ENCODE measurements at places on chromosomes 2 and 18.

DNA sequence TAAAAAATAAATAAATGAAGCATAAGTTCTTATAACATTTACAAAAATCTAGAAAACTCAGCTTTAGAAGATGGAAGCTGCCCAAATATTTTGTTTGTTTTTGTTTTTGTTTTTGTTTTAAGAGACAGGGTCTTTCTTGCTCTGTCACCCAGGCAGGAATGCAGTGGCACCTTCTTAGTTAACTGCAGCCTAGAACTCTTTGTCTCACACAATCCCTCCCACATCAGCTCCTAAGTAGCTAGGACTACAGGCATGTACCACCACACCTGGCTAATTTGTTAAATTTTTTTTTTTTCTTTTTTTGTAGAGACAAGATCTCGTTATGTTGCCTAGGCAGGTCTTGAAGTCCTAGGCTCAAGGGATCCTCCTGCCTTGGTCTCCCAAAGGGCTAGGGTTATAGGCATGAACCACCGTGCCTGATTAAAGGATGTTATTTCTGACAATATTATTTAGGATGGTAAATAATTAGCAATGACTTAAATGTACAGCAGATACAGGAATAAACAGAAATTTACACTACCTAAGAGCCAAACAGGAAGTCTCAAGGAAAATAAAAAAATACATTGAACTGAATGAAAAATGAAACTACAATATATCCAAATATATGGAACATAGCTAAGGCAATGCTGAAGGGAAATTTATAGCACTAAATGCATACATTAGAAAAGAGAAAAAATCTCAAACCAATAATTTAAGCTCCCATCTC lies 17.2 kb downstream of the SESTD1 start:
- DNase-seq, result no peak

- no peak for DNase-seq
Observed at GRCh38 chr18:26510337-26510736, 38.0 kb downstream of the KCTD1 start.

DNA sequence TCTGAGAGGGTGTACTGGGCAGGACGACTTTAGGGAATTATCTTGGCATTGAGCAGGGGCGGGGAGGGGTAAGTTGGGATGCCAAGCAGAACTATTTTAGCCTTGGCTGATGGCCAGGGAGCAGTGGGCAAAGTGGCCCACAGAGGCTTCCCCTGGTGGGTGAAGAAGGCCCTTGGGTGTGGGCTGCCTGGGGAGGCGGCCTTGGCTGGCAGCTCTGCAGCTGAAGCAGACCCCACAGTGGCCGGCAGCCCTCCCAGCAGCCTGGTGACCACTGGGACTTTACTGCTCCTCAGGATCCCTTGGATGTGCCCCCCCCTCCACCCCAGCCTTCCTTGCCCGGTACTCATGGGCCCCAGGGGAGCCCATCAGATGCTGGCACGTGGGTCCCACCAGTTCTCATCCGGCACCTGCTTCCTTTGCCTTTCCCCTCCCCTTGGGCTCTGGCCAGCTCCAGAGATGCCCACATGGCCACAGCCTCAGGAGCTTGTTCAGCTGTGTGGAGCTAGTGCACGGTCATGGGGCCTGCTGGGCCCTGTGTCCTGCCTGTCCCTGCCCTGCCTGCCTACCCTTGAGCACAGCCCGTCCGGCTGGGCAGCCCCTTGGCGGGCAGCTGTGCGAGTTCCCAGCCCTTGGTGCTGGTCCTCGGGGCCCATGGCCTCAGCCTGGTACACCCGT lies 122.1 kb upstream of the HS6ST1 start:
- DNase-seq, result no peak

DNA sequence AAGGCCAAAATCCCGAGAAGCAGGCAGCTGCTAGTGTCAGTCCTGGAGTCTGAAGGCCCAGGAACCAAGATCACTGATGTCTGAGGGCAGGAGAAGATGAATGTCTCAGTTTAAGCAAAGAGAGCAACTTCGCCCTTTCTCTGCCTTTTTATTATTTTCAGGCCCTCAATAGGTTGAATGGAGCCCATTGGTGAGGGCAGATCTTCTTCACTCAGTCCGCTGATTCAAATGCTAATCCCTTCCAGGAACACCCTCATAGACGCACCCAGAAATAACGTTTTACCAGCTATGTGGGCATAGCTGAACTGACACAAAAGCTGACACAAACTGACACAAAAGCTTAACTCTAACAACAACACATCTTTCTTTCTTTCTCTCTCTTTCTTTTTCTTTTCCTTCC lies 78.0 kb upstream of the KCNJ3 start:
- no peak for DNase-seq

DNA sequence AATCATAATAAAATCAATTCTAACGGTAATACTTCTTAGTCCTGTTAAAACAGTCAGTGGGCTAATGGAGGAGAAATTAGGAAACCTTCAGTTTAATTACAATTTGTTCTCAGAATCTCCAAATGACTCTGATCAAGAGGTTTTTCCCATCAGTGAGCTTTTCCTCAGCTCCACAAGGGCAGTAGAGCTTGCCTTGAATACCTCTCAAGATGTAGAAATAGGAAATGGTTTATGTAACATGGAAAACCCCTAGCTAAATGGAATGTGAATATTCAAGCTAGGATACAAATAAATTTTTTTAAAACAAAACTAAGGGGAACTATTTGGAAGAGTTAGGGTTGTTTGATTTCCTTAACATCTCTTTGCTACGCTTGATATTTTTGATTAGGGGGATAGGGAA lies 87.5 kb downstream of the PLEKHM3 start:
- no peak for DNase-seq

DNA sequence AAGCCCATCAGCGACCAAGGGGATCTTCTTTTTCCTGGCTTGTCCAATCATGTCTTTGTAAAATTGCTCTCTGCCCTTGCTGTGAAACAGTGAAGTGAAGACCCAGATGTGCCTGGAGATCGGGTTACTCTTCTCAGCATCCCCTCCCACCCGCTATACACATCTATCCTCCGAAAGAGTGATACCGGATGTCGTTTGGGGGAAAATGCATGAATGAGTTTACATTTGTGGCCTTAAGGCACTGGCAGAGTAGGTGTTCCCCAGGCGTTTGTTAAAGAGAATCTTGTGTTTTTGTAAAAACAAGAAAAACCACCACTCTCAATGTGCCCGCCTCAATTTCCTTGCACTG lies 528.3 kb downstream of the CMPK2 start:
- DNase-seq, result no peak

- DNase-seq, result peak; percentile 56
Observed at GRCh38 chr2:10798783-10799182, 13.8 kb downstream of the PDIA6 start.

DNA sequence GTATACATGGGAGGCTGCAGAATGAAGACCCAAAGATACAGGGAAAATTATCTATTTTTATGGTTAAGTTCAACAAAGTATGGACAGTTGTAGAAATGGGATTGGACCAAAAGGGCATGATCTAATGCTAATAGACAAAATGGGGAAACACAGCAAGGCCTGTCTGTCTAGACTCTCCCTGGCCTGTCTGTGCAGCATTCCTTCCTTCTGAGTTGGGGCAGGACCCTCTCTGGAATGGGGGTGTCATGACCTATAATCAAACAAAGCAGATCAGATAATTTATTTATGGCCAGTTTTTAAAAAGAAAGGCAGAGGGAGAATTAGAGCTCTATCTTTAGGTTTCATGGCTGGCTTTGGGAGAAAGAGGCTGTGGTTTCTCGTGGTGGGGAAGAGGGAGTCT lies 104.4 kb downstream of the CTIF start:
- DNase-seq, result no peak

- DNase-seq, result no peak
Observed at GRCh38 chr2:155145758-155146229, 447.3 kb downstream of the KCNJ3 start.

GRCh38 chr2:9423922-9424272 lies 443 bp downstream of the CPSF3 start:
- no peak for DNase-seq

- DNase-seq, result no peak
Observed at GRCh38 chr18:12283666-12284065, 24.4 kb upstream of the TUBB6 start.

DNA sequence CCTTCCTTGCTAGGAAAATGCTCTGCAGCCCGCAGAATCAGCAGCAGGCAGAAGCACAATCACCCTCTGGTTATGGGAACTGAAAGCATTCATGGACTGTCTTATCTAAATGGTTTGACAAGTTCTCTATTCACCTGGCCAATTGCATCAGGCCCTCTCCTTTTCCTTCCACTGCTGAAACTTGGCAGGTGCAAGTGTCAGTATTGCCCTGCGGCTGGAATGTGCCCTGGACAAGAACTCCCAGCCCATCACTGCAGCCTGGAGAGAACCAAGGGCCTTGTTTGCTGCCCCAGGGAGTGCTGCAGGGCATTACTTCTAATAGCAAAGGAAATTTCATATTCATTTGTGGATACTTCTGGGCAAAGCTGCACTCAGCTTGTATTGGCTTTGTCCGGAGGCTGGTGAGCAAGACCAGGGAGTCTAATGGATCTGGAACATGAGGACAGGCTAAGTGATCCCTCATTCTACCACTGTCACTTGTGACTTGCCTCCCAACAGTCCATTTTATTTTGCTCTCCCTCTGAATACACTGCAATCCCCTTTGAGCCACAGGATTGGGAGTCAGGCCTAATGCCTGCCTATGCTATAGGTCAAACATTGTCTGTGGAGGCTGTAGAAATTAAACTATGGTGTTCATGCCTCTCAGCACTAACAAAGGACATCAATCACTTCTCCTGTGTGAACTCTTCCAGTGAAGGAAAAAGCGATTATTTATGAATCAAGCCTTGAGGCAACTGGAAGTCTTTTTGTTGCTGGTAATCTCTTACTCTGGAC lies 116.9 kb downstream of the LYPD6B start:
- DNase-seq, result peak; percentile 54

DNA sequence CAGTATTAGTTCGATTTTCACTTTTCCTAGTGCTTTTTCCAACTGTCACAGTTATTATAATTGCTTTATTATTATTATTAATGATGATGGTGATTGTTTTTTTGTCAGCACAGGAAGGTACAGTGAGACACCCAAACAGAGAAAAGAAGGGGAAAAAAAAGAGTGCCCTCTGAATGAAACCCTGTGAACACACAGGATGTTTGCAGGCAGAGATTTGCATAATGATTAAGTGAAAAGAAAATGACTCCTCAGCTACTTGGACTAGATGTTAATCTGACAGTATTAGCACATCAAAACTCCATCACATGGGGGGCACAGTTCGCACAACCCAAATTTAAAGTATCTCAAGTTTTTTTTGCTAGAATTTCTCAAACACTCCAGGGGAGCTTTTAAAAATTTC lies 32.9 kb downstream of the ADD2 start:
- DNase-seq, result no peak

DNA sequence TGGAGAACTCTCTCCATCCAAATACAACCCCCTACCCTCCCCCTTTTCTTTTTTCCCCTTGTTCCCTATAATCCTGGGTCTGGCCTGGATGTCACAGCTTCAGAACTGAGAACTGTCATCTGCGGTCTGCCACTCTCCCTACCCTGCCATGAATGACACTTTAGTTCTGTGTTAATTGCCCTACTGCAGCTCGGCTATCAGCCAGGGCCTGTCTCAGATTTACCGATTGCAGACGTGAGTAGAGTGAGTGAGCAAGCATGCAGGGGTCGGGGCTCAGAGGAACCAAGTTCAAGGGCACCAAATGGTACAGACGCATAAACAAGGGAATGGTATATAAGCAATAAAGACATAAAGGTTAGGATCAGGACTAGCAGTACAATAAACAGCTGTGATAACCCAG lies 967.8 kb downstream of the BCL11A start:
- DNase-seq, result no peak

- no peak for DNase-seq
Observed at GRCh38 chr18:76260941-76261472, 234.0 kb downstream of the ZNF516 start.

DNA sequence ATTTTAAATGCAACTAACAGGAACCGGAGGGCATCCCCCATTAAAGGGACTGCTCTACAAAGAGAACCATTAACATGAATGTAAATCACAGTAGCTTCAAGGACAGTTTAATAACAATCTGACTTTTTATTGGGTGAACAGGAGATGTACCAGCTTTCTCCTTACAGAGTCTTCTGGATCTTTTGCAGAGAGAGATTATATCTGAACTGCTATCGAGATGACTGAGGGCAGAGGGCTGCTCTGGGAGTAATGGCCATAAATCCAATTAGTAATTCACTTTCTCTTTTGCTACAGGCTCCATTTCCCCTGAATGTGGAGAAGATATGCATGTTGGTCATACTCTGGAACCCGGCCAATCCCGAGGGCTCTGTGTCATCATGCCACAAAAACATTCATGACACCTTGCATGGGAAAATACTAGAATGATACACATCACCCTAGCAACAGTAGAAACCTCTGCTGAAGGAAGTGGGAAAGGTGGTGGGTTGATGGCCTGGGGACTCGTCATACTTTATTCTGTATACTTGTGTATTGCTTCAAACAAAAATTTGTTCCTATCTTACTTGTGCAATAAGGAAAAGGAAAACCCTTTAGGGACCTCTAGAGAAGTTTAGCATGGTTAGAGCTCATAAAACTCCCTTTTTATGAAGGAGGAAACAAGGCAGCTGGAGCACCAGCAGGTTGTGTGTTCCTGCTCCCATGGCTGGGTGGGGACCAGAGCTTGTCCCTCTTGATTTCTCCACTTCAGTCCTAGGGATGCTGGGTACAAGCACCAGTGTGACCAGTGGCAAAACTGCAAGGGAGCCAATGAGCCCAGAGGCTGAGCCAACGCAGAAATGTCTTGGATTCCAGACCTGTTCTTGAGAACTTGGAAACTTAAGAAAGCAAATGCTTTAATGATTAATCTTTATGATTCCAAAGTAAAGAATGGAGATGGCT lies 26.0 kb downstream of the CTAGE1 start:
- DNase-seq, result no peak

GRCh38 chr2:135948642-135949355 lies 36.6 kb downstream of the DARS1 start:
- DNase-seq, result no peak

DNA sequence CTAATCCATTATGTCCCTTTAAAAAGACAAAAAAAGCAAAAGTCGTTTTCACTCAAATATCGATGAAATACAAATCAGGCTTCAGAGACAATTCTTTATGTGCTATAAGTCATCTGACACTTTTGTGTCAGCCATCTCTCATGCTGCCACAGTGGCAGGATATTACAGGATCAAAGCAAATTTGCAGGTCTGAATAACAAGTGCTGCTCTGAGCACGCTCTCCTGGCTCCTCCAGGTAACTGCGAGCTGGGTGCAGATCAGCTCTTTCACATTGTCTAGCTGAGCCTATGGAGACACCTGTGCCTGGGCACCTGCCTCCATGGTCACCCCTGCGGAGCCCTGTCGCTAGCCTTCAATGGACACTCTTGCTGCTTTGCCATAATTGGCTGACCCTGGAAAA lies 250.2 kb upstream of the RAB12 start:
- DNase-seq, result no peak

Measured in Caco-2 (cell line).